Mononuclear cell (primary cell): ENCODE measurements at places on chromosomes 1 and 21. TPM values are rescaled to one million over a fixed set of nuclear protein-coding genes. Genes with fewer than 3 reads are reported as not detected.

Gene AKR7A3
- 0.73 TPM for total RNA-seq

Gene BMP8A
- 0.10 TPM for total RNA-seq

Gene TAS1R1
- total RNA-seq = 0.10 TPM

Gene UQCRH
- 311 TPM for total RNA-seq

Gene ARHGEF11
- total RNA-seq = 18.3 TPM

Gene IVL
- total RNA-seq = not detected

Gene NPPA
- total RNA-seq = not detected

Gene FBLIM1
- not detected for total RNA-seq

Gene CENPS
- total RNA-seq = 1.8 TPM

Gene OLFM3
- 0.10 TPM for total RNA-seq

Gene CELA2A
- not detected for total RNA-seq

Gene TMEM269
- total RNA-seq = 1.0 TPM

Gene TPTE
- not detected for total RNA-seq

Gene CACNA1S
- not detected for total RNA-seq

Gene F13B
- not detected for total RNA-seq

Gene TSPEAR
- not detected for total RNA-seq

Gene INKA2
- 1.2 TPM for total RNA-seq

Gene SUSD4
- 7.7 TPM for total RNA-seq

Gene PPIAL4G
- 0.21 TPM for total RNA-seq

Gene GNPAT
- total RNA-seq = 17.8 TPM

Gene REN
- total RNA-seq = not detected

Gene ARHGAP30
- 60.3 TPM for total RNA-seq

Gene CLDN17
- total RNA-seq = not detected

Gene LAD1
- not detected for total RNA-seq

Gene ZC3H12A
- 160 TPM for total RNA-seq

Gene NT5C1A
- 0.31 TPM for total RNA-seq

Gene TRIM45
- 0.21 TPM for total RNA-seq

Gene PIGM
- 1.6 TPM for total RNA-seq

Gene NEGR1
- 0.31 TPM for total RNA-seq

Gene NCF2
- 184 TPM for total RNA-seq

Gene DENND2C
- 2.8 TPM for total RNA-seq

Gene SPATA17
- under 0.01 TPM for total RNA-seq

Gene RPE65
- total RNA-seq = 0.10 TPM

Gene ACTL8
- not detected for total RNA-seq

Gene TRNP1
- 1.2 TPM for total RNA-seq

Gene LAPTM5
- 719 TPM for total RNA-seq

Gene CYYR1
- total RNA-seq = 0.10 TPM

Gene CCDC181
- not detected for total RNA-seq

Gene NBPF6
- total RNA-seq = not detected

Gene MROH9
- total RNA-seq = under 0.01 TPM

Gene ILDR2
- total RNA-seq = 1.5 TPM

Gene ACKR1
- total RNA-seq = not detected
